Stimulated activated CD4-positive, alpha-beta T cell treated with anti-CD3 and anti-CD28 coated beads, Interleukin-15, amount 100 ng/mL, for 1 hour (primary cell): ENCODE measurements at places on chromosomes 2 and 18.

DNA sequence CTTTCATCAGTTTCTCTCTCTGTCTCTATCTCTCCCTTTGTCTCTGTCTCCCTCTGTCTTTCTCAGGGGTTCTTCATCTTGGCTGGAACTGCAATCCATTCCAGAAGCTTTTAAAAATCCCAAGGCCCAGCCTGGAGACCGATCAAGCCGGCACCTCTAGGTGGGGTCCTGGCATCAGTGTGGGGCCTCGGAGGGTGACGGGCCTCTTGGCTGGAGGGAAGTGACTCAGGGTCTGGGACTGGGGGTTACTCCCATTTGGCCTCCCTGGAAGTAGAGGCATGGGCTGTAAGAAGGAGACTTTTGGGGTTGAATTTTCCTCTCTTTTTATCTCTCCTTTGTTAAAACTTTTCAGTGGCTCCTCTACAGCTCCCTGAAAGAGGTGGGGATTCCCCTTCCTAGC, 52.8 kb upstream of the OTOF start:
- no peak for DNase-seq

DNA sequence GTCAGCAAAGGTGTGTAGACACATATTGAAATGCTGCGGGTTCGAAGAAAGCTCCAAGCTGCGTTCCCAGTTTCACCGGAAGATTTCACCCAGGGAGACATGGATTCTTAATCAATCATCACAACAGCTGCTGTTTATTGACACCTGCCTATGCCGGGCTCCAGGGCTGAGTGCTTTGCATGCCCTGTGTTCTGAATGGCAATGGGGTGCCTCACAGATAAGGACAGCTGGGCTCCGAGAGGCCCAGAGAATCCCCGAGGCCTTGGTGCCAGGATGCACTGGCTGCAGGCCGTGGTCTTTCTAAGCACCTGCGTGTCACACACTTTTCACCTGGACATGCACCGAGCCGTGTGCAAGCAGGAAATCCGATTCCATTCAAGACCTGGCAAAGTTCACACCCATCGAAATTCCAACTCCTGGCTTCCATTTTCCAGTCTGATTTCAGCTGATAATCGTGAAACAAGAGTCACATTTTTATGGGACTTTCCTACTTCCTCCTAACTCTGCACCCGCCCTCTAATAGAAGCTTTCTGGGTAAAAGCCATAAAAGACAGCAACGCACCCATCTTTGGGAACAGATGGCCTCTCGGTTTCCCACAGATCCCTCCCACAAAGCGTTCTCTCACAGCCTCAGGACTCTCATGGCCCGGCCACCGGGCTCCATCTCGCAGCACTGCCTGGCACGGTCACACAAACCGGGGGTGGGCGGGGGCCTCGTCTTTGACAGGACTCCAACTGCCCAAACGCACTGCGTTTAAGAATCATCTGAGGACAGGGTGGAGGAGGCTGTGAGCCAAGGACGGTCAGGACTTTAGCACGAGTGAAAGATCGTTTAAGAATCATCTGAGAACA, 245.6 kb upstream of the SALL3 start:
- DNase-seq = no peak

GRCh38 chr2:241130316-241130715, 19.0 kb downstream of the PASK start:
- no peak for DNase-seq

- DNase-seq = no peak
Measured at GRCh38 chr2:188668017-188668680, 306.0 kb upstream of the COL3A1 start.

DNA sequence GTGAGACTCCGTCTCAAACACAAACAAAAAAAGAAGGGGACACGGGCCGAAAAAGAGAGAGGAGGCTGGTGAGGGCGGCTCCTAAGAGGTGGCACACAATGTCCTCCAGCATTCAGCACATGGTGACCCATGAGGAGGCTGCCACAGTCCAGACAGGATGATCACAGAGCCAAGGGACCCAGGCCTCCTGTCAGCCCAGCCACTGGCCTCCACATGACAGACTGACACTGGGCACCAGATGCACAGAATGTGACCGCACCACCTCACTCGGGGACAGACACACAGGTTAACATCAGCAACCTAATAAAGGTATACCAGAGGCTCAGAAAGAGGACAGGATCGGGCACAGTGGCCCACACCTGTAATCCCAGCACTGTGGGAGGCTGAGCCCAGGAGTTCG, 21.0 kb downstream of the PASK start:
- no peak for DNase-seq
